ENCODE measurements at places on chromosomes 12 and 14.

GRCh38 chr12:10400829-10401228, 8.7 kb downstream of the KLRC4 start:
- DNase-seq, result no peak

- no peak for DNase-seq
Measured at GRCh38 chr12:42010257-42010656, 134.4 kb downstream of the GXYLT1 start.

- no peak for DNase-seq
Measured at GRCh38 chr14:51603495-51603894, 48.2 kb upstream of the FRMD6 start.

- DNase-seq, result peak; percentile 69
Measured at GRCh38 chr14:73758392-73759182, 44.4 kb upstream of the PNMA1 start.

- peak; percentile 54 for DNase-seq
Measured at GRCh38 chr14:37622231-37622923, 26.9 kb downstream of the TTC6 start.

DNA sequence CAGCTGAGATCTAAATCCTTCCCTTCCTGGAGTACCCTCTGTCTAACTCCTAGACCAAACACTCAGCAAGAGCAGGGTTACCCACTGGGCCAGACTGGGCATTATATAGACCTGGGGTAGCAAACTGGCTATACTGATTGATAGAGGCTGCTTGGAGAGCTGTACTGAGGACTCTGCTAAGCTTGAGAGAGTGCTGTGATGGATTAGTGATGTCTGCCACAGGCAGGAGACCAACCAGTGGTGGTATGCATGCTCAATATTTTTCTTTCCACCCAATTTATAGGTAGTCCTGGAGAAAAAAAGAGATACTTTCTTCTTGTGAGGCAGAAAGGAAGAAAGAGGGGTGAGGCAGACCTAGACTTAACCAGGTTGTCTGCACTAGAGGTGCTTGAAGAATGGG, 33.3 kb downstream of the DTX1 start:
- no peak for DNase-seq

- DNase-seq, result peak; percentile 72
Measured at GRCh38 chr14:69133206-69134125, 19.5 kb downstream of the DCAF5 start.

DNA sequence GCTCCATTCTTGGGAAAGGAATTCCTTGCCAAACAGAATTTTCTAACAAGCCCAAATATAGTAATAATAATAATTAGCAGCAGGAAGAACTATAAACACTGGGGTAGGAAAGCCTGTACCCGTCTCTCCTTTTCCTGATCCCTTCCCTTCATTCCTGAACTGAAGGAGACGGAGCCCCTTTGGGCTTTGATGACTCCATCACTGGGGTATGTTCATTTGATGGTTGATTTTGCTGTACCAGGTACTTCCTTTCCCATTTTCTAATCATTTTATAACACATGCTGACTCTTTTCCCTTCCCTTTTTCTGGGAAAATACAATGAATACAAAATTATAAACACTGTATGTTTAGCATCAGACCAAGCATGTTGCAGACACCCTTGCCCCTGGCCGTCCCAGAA, 3.6 kb upstream of the RCOR1 start:
- no peak for DNase-seq

DNA sequence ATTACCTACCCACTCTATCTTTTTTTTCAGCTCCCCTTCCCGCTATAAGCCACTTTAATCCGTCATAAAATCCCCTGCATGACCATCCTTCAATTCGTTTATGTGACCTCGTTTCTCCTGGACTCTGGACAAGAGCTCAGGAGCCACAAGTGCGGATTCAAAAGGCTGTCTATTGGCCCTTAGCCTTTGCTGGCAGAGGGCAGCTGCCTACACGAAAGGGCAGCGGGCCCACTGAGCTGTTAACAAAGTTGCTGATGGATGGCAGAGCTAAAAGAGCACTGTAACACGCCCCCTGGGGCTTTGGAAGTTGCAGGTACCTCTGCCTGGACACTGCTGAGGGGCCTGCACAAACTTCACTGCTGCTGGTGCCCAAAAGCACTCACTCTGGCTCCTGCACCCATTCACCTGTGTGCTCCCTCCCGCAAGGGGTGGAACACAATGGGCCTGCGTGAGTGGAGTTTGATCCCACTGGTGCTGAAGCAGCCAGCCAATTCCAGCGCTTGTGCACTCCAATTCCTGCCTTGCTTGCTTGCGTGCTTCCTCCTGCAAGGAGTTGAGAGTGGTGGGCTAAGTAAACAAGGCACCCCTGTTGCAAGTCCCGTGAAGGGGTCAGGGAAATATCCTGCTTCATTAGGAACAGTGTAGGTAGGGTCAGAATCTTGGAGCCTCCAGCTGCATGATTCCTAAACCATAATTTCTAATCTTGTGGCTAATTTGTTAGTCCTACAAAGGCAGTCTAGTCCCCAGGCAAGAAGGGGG, 10.6 kb upstream of the DRAM1 start:
- DNase-seq, result no peak

GRCh38 chr12:130263025-130263424, 74.7 kb upstream of the PIWIL1 start:
- no peak for DNase-seq

All from astrocyte of the spinal cord (primary cell).